ENCODE measurements at places on chromosomes 6 and 20. TPM values are rescaled to one million over a fixed set of nuclear protein-coding genes. Genes with fewer than 3 reads are reported as not detected.

The ABRACL gene
- polyA plus RNA-seq: 212 TPM

The OR12D3 gene
- polyA plus RNA-seq: not detected

The CNR1 gene
- polyA plus RNA-seq: not detected

The CLPSL2 gene
- polyA plus RNA-seq: not detected

The TINAG gene
- polyA plus RNA-seq: not detected

The PBX2 gene
- polyA plus RNA-seq: 2.2 TPM

The BPIFA1 gene
- polyA plus RNA-seq: not detected

The TPMT gene
- 14.9 TPM for polyA plus RNA-seq

The CNPY3 gene
- 122 TPM for polyA plus RNA-seq

The TCF21 gene
- polyA plus RNA-seq: not detected
